ENCODE measurements at places on chromosomes 5 and 9. TPM values are rescaled to one million over a fixed set of nuclear protein-coding genes. Genes with fewer than 3 reads are reported as not detected.

Gene FOXE1
- 7.9 TPM for total RNA-seq

DNA sequence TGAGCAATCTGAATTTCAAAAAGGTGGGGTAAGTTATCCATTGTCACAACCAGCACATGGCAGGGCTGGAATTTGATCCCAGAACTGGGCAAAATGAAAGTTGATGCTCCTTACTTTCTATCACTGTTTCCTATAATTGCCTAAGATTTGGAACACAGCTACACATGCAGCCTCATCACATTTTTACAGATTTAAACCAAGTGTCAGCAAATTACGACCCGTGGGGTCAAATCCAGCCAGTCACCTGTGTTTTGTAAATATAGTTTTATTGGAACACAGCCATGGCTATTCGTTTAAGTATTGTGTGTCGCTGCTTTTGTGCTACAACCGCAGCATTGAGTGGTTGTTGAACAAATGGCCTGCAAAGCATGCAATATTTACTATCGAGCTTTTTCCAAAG lies 94.3 kb downstream of the SREK1 start:
- no peak for DNase-seq

Gene LHFPL2
- total RNA-seq, result 24.8 TPM

Gene DBH
- total RNA-seq, result 12.0 TPM

Gene LEAP2
- total RNA-seq, result 4.2 TPM

DNA sequence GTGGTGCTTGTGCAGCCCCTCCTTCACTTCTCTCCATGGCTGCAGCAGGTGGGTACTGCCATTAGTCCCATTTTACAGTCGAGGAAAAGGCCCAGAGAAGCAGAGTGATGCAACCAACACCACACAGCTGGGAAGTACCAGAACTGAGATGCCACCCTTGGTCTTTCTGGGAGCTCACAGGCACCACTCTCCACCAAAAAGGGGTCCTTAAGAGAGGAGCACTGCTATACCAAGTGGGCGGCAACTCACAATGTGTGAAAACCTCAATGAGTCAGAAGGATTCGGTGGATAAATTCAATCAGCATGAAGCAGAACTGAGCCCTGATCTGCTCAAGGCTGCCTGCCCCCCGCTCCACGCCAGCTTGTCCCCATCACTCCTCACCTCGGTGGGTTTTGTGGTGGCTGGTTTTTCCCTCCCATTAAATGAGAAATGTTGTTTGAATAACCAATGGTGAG lies 213.7 kb downstream of the FSTL4 start:
- no peak for DNase-seq

Data from vagina (tissue), 2 donors.